Activated T-cell treated with anti-CD3 and anti-CD28 coated beads, Interleukin-2, amount 50 U/mL, for 24 hours (primary cell): ENCODE measurements at places on chromosomes 11 and 22.
A peak's percentile ranks its signal among the peaks of the same experiment; 100 is the strongest.

GRCh38 chr22:16922706-16923105 is 85.3 kb downstream of the GAB4 start:
- DNase-seq, result no peak

DNA sequence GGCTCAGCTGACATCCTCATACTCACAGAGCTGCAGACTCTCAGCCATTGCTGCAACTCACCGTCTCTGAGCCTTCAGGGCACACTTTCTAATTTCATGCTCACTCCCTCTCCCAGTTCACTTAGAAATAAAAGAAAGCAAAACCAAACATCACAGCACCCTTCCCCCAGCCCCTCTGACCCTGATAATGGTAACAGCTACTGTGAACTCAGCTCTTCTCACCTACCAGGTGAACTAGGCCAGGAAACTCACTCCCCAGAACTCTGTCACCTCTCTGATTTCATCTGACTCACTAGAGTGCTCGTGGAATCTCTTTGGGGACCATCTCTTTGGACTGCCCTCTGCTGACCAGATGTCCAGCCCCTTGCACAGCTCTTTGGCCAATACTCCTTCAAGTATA is 14.5 kb upstream of the PARVA start:
- no peak for DNase-seq

- no peak for DNase-seq
Observed at GRCh38 chr11:121890946-121891515, 225.0 kb downstream of the BLID start.

DNA sequence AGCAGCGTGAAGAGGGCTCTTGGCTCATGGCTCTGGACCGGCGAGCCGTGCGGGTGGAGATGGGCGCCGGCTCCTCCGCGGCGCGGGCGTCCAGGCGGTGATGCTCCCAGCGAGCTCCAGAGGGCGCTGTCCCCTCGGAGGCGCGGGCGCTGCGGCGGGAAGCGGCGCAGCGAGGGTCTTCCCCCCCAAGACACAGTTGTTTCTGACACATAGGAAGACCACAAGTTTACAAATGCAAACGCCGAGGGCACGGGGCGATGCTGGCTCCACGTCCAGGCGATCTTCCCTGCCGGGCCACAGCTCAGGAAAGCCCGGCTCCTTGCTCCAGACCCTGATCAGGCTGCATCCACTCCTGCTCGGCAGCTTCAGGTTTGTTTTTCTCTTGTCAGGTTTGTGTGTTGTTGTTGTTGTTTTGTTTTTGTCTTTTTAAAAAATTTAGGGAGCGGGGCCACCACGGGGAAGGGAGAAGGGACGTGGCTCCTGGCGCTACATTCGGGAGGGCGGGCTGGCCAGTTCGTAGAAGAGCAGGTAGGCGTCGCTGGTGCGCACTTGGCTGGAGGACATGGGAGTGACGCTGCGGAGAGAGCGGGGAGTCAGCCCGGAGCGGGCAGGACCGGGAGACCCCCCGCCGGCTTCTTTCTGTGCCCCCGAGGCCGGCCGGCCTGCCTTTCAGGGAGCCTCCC is 10.0 kb upstream of the MFRP start:
- peak; percentile 82 for DNase-seq

GRCh38 chr11:71309181-71309580 is 56.8 kb upstream of the SHANK2 start:
- DNase-seq, result peak; percentile 11

DNA sequence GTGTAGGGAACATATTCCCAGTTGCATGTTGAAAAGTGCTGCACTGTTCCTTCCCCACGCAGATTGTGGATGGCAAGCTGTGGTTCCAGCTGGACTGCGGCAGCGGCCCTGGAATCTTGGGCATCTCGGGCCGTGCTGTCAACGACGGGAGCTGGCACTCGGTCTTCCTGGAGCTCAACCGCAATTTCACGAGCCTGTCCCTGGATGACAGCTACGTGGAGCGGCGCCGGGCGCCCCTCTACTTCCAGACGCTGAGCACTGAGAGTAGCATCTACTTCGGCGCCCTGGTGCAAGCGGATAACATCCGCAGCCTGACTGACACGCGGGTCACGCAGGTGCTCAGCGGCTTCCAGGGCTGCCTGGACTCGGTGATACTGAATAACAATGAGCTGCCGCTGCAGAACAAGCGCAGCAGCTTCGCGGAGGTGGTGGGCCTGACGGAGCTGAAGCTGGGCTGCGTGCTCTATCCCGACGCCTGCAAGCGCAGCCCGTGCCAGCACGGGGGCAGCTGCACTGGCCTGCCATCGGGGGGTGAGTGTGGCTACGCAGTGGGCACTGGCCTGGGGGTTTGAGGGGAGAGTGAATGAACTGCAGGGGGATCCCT is 102.7 kb upstream of the MTNR1B start:
- DNase-seq, result no peak

- DNase-seq, result no peak
Observed at GRCh38 chr11:70028147-70028855, 49.8 kb upstream of the ANO1 start.

DNA sequence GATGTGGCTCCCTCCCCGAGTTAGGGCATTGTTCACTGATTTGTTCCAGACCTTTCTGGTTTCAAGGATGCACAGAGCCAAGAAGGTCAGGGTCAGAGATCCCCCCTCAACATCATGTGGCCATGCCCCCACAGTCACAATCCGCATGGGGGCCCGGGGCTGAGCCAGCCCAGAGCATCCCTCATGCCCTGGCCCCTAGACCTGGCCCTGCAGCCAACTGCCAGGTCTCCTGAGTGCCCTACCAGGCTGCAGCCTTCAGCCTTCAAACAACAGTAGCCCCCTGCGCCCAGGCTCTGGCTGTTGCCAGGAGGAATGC is 142.4 kb downstream of the CRYBB2 start:
- DNase-seq, result no peak

DNA sequence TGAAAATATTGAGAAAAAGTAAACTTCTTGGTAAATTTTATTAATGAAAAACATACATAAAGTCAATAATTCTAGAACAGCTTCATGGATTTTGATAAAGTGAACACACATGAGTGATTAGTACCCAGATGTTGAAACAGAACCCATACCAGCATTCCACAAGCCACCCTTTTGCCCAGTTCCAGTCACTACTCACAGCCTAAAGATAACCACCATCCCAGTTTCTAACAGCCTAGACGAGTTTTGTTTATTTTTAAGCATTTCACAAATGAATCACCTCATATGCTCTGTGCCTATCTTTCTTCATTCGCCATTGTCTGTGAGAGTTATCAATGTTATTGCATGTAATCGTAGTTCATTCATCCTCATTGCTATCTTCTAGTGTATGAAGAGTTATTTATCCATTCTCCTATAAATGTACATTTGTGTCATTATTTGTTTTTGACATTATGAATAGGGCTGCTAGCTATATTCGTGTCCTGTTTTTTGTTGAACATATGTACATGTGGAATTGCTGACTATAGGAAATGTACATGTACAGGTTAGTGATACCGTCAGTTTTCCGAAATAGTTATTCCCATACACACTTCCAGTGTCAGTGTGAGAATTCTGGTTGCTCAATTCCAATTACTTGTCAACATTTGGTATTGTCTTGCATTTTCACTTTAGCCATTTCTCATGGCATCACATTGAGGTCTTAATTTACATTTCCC is 44.5 kb upstream of the TEAD1 start:
- no peak for DNase-seq

GRCh38 chr22:45805413-45805812 is 133.8 kb downstream of the ATXN10 start:
- DNase-seq, result no peak

- DNase-seq, result no peak
Observed at GRCh38 chr11:104404231-104405175, 240.6 kb upstream of the PDGFD start.

DNA sequence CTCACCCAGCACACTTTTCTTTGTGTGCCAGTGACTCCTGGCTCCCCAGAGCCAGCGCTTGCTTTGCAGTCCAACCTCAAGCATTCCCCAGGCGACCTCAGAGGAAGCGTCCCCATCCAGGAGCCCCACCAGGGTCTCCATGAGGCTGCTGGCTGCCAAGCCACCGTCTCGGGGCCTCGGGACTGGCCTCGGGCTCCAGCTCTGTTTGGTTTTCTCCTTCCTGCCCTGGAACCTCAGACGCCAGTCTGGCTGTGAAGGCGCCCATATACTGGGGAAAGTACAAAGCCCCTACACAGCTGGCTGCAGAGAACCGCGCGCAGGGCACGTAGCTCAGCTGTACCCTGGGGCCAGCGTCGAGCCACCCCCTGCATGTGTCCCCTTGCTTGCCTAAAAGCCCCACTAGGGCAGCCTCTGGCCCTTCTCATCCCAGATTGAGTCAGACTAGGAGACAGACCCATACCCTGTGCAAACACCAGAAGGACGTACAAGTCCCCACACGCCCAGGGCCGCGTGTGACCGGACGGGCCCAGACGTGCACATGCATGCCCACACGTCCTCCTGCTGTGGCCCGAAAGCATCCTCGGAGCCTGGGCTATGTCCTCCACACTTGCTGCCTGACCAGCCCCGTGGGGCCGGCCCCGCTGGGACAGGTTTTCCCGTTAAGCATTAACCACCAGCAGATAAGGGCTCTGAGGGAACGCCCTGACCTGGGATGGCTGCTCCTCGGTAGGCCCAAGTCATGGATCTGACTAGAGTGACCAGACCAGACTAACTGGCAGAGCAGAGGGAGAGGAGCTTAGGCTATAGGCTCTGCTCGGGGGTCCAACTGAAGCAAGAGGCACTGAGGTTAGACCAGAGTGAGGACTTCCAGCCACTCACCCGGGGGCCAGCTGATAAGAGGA is 4.2 kb upstream of the SYT8 start:
- DNase-seq, result no peak

- no peak for DNase-seq
Observed at GRCh38 chr11:12744826-12745502, 70.7 kb downstream of the TEAD1 start.

DNA sequence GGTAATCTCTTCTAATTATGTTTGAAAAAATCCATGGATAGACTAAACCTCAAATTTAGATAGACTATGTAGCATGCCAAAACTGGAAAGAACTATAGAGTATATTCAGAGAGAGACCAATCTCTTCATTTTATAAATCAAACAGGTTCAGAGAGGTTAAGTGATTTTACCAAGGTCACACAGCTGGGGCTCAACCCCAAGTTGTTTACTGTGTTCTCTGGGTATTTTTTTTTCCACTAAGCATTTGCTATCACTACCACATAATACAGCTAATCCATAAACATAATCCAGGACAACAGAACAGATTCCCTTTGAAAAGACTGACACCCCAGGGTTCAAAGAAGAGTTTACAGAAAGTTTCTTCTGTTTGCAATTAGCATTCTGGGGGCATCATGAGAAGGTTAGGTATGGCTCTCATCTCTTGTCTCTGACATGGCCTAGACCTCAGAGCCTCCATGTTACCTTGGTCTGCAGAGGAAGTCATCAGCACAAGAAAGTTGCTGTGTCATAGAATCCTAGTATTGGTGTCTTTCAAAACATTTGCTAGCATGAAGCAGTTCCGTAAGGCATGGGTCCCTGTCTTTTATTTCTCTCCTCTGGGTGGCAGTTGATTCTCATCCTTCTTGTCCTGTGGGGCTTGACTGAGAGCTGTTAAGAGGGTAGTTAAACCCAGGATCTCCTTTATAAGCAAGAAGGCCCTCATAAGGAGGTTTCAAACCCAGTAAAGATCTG is 94.5 kb upstream of the HSD17B12 start:
- DNase-seq, result no peak

DNA sequence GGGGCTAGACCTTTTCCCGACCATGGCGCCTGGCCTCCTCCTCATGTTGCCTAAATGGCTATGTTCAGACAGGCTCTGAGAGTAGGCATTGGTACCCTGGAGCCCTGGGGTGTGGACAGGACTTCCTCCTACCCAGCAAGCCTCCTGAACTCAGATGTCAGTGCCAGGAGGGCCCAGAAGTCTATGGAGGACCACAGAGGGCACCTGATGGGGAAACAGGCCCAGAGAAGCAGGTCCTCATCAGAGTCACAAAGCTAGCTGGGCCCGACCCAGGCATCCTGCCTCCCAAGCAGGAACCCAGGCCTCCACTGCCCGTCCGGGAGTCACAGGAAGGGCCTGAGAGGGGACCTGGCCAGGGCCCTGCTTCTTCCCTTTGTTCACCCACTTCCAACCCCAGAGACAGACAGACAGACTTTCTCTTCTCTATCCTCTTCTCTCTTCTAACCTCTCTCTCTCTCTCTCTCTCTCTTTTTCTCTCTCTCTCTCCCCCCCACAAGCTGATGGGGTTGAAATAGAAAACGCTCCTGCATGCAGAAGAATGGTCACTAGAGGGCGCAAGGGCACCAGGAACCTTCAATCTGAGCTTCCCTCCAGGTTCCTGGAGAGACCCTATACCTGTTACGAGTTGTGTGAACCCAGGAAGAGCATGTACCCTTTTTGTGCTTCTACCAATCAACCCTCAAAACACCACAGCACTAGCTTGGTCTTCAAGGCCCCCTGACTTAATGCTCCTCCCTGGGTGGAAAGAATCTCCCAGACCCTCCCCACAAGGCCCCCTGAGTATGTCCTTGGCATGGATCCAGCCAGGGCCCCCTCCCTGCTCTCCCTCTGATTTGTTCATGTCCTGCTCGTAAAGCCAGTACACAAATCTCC is 27.1 kb downstream of the ARAP1 start:
- peak; percentile 80 for DNase-seq

GRCh38 chr22:19943082-19944026 is 1.7 kb upstream of the TXNRD2 start:
- DNase-seq, result no peak

- DNase-seq, result no peak
Observed at GRCh38 chr22:44159811-44160210, 20.9 kb upstream of the PARVG start.

DNA sequence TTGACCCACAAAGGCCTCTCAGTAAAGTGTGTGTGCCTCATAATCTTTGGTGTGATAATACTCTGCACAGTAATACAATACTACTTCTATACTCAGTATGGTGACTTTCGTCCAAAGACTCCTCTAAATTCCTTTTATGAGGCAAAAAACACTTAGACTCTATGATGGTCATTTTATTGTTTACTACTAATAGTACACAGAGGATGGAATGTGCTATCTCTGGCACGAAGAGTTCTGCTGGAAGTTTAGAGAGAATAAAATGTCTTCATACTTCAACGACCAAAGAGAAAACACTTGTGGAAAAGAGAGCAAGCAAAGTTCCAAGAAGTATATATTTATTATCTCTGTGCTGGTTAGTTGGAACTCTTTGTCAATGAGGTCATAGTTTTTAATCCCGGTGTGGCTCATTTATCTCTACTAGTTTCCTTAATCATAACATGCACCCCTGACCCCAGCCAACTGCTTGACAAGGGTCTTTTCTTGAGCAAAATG is 7.5 kb upstream of the CSTF3 start:
- no peak for DNase-seq

DNA sequence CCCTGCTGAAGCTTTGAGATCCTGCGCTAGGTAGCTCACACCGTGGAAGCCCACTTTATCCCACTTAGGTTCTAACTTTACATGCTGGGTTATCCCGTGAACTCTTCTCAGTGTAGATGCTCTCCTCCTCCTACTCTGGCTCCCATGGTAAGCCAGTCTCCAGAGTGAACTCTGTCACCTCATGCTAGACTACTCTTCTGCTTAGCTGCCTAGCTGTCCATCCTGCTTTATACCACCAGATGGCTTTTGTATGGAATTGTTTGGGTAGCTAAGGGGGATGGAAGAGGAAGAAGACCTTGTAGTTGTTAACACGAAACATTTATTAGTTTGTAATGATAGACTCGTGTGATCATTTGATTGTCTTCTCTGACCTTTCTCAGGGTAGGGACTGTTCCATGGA is 46.8 kb downstream of the EMSY start:
- DNase-seq, result no peak
